H1 (cell line): ENCODE measurements at places on chromosomes 5 and 9. TPM values are rescaled to one million over a fixed set of nuclear protein-coding genes. Genes with fewer than 3 reads are reported as not detected.
A peak's percentile ranks its signal among the peaks of the same experiment; 100 is the strongest.

GRCh38 chr9:70013598-70014196 lies 30.0 kb upstream of the MAMDC2 start:
- H3K4me1 ChIP-seq = no peaks in the 10 kb centered on the region
- H3K4me3 ChIP-seq = no peak overlapping the region
- H3K27me3 ChIP-seq = no peaks in the 10 kb centered on the region
- H3K36me3 ChIP-seq = no peaks in the 10 kb centered on the region

DNA sequence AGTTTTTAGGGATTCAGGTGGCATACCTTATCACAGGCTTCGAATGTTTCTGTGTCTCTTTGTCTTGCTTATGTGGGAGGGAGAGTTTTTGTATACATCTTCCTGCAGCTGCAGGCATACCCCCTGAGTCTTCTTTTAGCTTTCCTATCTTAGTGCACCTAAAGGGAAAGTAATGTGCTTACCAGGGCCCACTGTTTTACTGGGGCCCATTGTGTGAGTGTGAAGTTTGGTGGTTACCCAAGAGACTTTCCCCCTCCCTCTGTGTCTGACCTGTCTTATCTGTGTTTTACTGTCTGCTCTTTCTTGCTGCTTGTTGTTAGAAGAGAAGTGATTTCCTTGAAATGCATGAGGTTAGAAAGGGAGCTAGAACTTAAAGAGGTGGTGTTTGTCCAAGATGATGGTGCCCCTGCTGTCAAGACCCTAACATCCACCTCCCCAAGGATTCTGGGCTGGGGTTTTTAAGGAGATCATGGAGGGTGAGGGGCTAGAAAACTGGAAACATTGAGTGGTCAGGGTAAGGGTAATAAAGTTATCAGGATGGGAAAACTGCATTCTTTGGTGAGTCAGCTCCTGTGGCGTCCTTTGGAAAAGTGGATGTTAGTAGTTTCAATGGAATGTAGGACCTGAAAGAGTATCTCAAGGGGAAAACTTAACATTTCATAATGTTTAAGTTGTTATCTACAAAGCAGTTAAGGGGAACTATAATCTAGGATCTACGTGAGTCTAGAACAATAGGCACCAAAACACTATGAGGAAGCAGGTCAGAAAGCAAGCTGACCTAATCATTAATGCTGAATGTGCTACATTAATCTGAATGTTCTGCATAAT lies 583.5 kb upstream of the TUSC1 start:
- H3K4me3 ChIP-seq = no peak overlapping the region
- DNase-seq = no peak
- no peaks in the 10 kb centered on the region for H3K27me3 ChIP-seq
- H3K36me3 ChIP-seq = peaks cover 3% of the 10 kb centered on the region; the same call in 1 of the 2 replicates
- no peaks in the 10 kb centered on the region for H3K4me1 ChIP-seq

LECT2 gene
- total RNA-seq = not detected in 2 replicates

DNA sequence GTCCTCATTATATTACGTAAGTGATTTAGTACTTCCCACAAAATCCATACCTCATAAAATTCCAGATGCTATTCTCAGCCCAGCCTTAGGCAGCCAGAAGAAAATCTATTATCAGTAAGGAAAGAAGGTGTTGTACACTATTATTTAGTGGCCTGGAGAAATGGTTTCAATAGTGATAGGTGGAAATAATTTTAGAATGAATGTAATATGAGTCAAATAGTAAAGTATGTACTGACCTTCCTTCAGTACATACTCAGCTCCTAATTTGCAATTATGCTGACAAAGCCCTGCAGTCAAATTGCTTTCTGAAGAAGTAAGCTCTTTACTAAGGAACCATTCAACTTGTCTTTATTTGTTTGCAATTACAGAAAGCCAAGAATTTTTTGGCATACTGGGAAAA lies 409.2 kb downstream of the HTR1A start:
- no peak for DNase-seq
- no peaks in the 10 kb centered on the region for H3K27me3 ChIP-seq
- no peaks in the 10 kb centered on the region for H3K36me3 ChIP-seq

- peak; percentile 34 for DNase-seq
- H3K27ac ChIP-seq = no peak overlapping the region
- H3K27me3 ChIP-seq = no peaks in the 10 kb centered on the region
- no peaks in the 10 kb centered on the region for H3K4me1 ChIP-seq
- no peaks in the 10 kb centered on the region for H3K36me3 ChIP-seq
These were observed 162.2 kb downstream of the SREK1 start for GRCh38 chr5:66306105-66306843.

DNA sequence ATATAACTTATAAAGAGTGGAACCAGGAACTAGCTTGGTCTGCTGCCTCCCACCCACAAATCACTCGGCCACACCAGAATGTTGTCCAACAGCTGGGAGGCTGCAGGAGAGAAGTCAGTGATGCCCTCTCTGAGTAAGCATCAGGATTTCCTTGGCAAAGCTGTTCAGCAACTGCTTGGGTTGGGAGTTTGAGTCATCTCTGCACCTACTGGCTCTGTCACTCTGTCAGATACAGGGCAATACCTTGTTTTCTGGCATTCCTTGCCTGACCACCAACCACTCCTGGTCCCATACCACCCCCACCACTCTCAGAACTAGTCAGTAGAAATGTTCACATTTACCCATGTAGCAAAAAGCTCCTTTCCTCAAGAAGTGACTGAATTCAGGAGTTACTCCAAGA lies 36.8 kb upstream of the GCNT4 start:
- H3K36me3 ChIP-seq = no peaks in the 10 kb centered on the region
- no peak overlapping the region for H3K4me3 ChIP-seq
- no peak for DNase-seq
- H3K27me3 ChIP-seq = peaks cover 1% of the 10 kb centered on the region
- H3K27ac ChIP-seq = no peak overlapping the region

MYMK gene
- not detected in 2 replicates for total RNA-seq

CHSY3 gene
- 1.4 and 1.8 TPM in 2 replicates for total RNA-seq
